ENCODE measurements at places on chromosomes 6 and 20. TPM values are rescaled to one million over a fixed set of nuclear protein-coding genes. Genes with fewer than 3 reads are reported as not detected.

FBXL4 gene
- total RNA-seq: 10.6 TPM

ISM1 gene
- 0.06 TPM for total RNA-seq

DNA sequence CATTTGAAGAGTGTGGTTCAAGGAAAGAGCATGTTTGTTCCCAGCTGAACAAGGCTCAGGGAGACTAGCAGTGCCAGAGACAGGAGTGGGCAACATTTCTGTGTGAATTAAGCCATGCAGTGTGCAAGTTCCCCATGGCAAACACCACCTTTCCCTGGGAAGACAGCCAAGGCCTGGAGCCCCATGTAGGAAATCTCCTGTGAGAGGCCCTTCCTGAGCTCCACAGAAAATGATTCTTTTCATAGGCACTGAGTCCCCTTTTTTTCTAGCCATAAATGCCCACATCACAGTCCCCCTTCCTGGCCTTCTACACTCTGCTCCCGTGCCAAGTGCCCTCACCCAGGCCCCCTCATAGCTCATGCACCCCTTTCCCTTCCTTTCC, 11.8 kb upstream of the TRAM2 start:
- no peak for DNase-seq

DNA sequence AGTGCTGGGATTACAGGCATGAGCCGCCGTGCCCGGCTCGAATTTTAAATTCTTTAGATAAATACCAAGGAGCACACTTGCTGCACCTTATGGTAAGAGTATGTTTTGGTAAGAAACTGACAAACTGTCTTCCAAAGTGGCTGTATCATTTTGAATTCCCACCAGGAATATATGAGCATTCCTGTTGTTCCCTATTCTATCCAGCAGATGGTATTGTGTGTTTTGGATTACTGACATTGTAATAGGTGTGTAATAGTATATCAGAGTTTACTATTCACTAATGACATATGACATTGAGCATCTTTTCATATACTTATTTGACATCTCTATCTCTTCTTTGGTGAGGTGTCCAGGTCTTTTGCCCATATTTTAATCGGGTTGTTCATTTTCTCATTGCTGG, 40.5 kb downstream of the TGM6 start:
- DNase-seq: no peak

DNA sequence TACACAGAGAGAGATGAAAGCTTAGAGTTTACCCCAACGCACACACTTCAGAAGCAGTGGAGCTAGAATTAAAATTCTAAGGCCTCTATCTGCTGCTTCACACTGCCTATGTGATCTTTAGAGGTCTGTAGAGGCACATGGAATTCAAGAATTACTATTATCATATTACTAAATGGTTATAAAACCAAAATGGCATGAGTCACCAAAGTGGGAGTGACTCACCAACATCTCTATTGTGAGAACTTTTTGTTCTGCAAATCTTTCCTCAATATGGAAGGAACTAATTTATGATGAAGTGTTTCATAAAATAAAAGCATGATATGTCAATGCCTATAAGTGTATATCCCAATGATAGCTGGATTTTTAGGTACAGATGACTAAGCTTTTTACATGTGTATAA, 28.5 kb upstream of the TMEM244 start:
- DNase-seq: no peak

DNA sequence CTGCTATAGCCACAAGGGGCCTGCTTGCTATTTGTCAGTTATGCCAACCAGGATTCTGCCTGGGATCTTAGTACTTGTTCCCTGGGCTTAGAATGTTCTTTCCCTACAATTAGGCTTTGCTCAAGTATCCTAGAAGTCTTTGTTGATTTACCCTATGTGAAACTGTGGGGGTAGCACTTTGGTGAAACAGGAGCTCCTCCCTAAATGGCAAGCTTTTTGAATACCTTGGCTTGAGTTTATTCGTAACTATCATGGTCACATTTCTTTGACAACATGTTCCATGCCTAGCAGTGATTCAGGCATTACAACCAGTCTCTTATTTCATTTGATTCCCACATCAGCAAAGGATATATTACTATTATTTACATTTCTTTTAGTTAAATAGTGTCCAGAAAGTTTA, 21.2 kb downstream of the AFDN start:
- no peak for DNase-seq

DNA sequence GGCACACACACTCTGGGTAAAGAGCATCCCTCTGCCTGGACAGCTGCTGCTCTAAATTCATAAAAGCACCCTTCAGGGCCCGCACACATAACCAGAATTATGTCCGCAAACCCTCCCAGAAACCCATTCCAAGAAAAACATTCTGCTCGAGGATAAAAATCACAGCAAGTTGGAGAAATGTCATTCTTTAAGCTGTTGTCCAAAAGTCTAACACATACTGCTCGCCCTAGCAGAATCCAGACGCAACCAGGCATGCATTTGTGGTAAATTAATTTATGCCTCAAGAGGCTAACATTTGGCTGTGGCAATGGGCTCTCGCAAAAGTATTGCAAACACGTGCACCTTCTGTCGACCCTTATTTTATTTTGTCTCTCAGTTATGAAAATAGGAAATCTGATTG, 116.1 kb upstream of the INSM1 start:
- no peak for DNase-seq

GRCh38 chr6:44272999-44273566, 2.8 kb downstream of the TMEM151B start:
- no peak for DNase-seq

DNA sequence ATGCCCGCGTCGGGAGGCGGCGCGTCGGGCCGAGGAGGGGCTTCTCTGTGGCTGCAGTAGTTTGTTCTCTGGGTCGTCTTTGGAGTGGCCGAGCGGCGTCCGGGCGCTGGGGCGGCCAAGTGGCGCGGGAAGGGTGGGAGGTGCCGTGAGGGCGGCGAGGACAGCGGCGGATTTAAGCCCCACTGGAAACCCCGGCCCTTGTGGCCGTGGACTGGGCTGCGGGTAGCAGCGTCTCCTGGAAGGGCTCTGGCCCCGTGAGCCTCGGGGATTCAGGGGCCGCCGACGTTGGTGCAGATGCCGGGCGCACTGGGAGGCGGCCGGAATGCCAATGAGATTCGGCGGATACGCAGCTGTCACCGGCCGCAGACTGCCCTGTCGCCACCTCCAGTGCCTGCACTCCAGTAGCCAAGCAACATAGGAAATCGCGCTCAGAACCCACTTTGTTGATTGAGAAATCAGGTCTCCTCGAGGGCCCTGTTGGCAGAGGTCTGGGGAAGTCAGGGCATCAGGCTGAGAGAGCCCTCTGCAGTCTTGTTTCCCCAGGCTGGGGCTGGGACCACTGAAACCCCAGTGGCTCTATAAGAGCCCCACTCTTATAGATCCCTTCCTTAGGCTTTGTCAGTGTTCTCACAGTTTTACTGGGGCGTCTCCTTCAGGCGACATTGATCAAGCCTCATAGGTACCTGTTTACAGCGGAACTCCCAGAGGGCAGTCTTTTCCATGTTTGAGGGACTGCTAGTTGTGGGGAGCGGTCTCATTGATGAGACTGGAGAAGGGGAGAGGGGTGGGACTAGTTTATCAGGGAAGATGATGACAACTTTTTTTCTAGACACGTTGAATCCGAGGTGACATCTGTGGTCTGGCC, 642 bp downstream of the GZF1 start:
- no peak for DNase-seq
